Lower lobe of right lung (tissue), 2 donors: ENCODE measurements at places on chromosomes 12 and 14.

GRCh38 chr14:72500234-72500838, 393.6 kb downstream of the DPF3 start:
- no peak for DNase-seq

DNA sequence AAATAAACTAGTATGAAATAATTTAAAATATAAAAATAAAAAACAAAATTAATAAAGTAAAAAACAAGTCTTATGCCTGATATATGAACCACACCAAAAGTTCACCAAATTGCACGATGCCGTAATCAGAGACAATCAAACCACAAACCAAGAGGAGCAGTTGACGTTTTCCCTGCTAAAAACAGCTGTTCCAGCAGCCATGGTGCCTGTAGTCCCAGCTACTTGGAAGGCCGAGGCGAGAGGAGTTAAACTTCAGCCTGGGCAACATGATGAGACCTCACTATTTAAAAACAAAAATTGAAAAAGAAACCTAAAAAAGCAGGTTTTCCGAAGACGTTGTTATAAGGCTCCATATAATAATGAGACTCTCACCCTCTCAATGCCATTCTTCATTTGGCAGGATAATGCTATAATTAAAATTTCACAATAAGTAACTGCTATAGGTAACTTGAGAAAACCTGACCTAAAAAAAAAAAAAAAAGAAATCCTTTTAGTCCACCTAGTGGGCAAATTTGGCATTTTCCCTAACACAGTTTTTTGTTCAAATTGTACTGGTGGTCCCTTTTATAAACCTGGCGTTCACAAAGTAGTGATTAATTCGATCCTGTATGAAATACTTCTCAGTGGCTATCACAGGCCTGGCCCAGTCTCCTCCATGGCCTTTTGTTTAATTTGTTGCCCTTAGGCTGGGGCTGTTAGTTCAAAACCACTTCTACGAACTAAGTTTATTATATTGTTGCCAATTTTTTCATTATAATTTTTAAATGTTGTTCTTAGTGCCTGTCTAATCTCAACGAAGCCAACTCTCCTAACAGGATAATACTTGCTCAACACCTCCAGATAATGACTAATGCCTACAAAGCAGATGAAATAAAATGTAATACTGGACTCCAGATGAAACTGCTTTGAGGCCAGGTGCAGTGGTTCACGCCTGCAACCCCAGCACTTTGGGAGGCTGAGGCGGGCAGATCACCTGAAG, 62.1 kb downstream of the TNFAIP2 start:
- no peak for DNase-seq

- DNase-seq, result peak; percentile 40
These were observed 10.8 kb downstream of the GALNT9 start for GRCh38 chr12:132318618-132319033.

- DNase-seq, result no peak
These were observed 18.6 kb downstream of the LRIG3 start for GRCh38 chr12:58901664-58902063.

DNA sequence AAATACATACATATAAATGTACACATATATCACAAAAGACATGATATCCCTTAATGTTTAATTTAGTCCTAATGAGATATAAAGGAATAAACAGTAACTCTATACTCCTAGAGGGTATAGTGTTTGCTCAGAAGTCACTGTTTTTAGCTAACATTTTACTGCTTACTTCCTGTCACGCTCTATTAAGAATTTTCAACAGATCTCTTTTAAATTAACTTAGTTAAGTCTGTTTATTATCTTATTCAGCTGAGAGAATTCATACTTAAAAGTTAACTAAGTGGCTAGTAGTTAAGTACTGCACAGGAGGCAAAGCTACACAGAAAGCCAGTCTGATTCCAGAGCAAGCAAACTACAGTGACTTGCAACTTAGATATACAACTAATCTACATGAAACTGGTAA, 39.9 kb downstream of the GXYLT1 start:
- DNase-seq, result no peak

GRCh38 chr12:81081726-81082125, 3.8 kb downstream of the ACSS3 start:
- DNase-seq, result no peak

DNA sequence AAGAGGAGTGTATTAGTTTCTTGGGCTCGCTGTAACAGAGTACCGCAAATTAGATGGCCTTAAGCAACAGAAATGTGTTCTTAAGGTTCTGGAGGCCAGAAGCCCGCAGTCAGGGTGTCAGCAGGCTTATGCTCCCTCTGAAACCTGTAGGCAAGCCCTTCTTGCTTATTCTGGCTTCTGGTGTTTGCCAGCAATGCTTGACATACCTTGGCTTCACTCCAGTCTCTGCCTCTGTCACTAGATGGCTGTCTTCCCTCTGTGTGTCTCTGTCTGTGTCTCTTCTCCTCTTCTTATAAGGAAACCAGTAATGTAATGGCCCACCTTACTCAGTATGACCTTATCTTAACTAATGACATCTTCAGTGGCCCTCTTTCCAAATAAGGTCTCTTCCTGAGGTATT, 85.1 kb downstream of the DERA start:
- no peak for DNase-seq

- DNase-seq, result no peak
These were observed 45.3 kb upstream of the STAC3 start for GRCh38 chr12:57296291-57296690.

- DNase-seq, result no peak
These were observed at the start of gene PMCH for GRCh38 chr12:102197789-102198188. PMCH (minus strand) TSS chr12:102197833; CDS start chr12:102197770, 63 bp downstream.

DNA sequence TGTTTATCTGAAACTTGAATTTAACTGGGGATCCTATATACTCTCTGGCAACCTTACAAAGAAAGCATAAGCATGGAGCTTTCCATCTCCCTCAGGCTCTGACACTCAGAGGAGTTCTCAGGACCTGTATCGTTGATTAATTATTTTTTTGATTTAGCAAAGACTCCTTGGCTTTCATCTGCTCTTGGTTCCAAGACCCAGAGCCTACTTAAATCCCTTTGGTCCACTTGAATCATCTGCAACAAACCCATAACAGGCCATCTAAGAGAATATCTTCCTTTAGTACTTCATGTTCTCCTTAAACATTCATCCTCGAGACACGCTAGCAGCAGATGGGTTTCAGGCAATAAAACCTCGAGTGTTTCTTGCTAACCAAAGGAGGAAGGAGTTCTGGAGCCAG, 85.4 kb downstream of the ZFP36L1 start:
- no peak for DNase-seq

GRCh38 chr14:24443053-24443665, 583 bp upstream of the SDR39U1 start:
- no peak for DNase-seq

GRCh38 chr12:12983420-12984035, 16.5 kb downstream of the HEBP1 start:
- no peak for DNase-seq

- no peak for DNase-seq
These were observed 117.5 kb upstream of the DYRK2 start for GRCh38 chr12:67531051-67531450.

DNA sequence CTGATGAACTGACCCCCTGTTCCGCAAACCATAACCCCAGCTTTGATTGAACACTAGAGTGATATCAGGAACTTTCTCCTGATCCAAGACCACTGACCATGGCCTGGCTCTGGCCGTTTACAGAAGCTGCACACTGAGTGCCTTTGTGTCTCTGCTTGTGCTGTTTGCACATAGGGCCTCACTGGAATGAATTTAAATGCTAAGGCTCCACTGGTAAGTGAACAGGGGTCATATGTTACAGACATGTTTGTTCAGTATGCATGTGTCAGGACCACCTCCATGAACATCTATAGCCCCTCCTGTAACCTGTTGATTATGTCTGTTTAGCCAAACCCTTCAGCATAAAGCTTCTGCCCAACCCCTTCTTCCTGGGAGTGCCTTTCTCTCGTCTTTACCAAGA, 1239.8 kb downstream of the TMEM121 start:
- no peak for DNase-seq

DNA sequence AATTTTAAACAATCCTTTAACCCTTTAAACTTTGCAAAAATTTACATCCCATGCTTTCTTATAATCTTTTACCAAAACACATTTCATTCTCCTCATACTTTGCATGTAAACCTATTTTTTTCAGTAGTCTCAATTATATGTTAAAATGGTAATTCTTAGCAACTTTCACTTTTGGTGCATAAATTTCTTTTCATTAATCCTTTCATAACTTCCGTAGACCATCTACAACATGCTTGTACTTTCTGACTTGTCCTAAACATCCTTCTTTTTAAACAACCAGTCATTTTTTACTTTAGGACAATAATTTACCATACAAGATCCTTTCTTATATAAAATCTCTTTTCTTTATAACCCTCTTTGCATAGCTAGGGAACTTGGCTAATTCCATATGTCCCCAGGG, 19.5 kb downstream of the CCDC91 start:
- DNase-seq, result no peak

GRCh38 chr12:80777587-80777986, 60.9 kb downstream of the MYF5 start:
- DNase-seq, result no peak

- no peak for DNase-seq
These were observed 169.1 kb upstream of the TBX3 start for GRCh38 chr12:114852976-114853529.

DNA sequence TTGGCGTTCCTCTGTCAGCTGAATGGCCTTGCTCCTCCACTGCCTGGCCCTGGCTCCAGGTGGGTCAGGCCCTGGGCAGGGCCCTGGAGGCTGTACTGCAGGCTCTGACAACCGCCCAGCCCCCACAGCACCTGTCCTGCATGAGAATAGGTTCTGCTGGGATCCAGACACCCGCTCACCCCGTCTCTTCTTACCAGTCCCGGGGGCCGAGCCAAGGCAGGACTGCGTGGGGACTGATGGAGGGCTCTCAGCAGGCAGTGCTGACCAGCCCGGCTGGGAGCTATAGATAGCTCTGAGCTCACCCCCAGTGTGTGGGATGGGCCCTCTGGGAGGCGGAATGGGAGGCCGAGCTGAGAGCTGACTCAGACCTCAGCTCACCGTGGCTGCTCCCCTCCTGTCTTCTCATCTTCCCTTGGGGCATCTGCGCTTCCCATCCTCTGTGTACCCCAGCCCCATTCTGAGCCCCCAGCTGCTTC, 39.6 kb downstream of the TEAD4 start:
- DNase-seq, result no peak

GRCh38 chr14:21024585-21025370, at the start of gene NDRG2:
NDRG2 (minus strand) TSS chr14:21025061; CDS start chr14:21023315, 1,746 bp downstream.
- peak; percentile 87 for DNase-seq

DNA sequence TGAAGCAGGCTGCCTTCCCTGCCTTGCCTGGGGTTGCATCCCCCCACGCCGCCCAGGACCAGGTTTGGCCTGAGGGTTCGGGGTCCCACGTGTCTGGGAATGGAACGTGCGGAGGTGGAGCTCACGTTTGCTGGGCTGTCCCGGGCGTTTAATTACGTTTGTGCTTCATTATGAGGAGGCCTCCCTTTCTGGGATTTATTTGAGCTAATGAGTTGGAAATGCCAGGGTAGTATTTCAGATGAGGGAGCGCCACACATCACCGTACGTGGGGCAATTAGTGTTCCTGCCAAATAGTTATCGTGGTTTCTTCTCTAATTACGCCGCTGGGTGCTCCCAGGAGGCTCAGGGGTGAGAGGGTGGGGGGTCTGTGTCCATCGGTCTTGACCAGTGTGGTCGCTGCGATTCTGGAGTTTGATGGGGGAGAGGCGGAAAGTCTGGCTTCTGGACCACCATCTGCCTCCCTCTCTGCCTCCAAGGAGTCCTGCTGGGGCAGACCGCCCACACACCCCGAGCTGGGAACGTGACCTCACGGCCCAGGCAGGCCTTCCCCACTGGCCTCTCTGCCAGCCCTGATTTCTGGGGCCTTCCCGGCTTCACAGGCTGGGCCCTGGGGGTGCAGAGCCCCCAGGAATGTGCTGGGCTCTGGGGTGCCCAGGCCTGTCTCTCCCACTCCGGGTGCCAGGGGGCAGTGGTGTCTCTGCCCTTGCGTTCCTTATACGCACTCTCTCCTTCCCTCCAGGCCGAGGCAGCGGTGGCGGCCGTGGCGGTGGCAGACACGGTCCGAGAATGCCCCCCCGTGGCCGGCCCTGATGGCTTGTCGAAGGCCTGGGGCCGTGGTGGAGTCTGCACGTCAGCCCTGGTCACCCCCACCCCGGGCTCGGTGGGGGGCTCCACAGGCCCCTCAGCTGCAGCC, 18.9 kb downstream of the KIF26A start:
- DNase-seq, result no peak
